ENCODE measurements at places on chromosomes 16 and 17. TPM values are rescaled to one million over a fixed set of nuclear protein-coding genes. Genes with fewer than 3 reads are reported as not detected.

TPSD1 gene
- total RNA-seq, result not detected

PITPNC1 gene
- 12.5 TPM for total RNA-seq

GRAPL gene
- 1.7 TPM for total RNA-seq

TBC1D3I gene
- 0.38 TPM for total RNA-seq

- no peak for DNase-seq
Measured at GRCh38 chr16:61823326-61823725, 212.9 kb downstream of the CDH8 start.

DNA sequence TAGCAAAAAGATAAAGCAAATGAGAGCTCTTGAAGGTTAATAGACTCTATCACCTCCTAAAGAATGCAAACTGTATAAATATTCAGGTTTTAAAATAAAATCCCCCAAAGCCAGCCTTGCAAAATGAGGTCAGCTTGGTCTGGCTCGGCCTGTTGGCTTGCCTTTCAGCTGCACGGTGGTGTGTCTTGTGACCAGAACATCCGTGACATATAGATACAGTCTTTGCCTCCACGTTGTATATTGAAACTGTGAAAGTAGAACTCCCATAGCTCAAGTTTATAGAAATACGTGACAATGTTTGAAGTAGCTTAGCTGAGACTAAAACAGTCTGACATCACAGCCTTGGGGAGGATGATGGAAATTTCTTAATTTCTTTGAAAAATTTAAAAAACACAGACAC is 236.6 kb upstream of the MYOCD start:
- no peak for DNase-seq

GRCh38 chr16:30920891-30921290 is 2.5 kb upstream of the FBXL19 start:
- DNase-seq, result no peak

GRCh38 chr16:80463326-80463725 is 77.5 kb upstream of the DYNLRB2 start:
- no peak for DNase-seq

DNA sequence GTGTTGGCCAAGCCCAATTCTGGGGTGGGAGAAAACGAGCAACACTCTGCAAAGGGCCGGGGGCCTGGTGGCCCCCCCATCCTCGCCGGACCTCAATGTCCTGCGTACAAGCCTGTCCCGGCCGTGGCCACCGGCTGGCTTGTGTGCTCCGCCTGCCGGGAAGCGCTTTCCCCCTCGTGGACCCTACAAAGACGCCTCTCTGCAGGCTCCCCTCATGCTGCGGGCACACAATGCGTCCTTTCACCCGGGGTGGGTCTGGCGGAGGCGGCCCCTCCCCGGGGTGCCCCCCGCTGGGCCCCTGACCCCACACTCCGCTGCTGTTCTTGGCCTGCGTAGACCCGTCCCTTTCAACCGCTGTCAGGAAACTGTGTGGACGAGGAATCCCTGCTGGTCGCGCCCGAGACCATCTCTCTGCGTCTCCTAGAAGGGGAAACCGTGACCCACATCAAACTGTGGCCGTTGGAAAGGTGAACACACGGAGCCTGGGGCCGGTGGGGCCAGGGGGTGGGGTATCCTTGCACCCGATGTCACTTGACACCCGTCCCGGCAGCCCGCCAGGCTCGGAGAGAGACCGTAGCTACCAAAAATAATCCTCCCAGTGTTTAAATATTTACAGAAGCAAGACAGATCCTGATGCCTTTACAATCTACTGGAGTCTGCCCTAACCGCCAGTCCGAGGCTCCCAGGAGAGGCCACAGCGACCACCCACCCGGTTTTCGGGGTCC is 43.6 kb downstream of the TBC1D16 start:
- no peak for DNase-seq

GRCh38 chr16:85309656-85310587 is 197.7 kb upstream of the CIBAR2 start:
- no peak for DNase-seq

GRCh38 chr17:50904518-50905459 is 38.6 kb upstream of the TOB1 start:
- no peak for DNase-seq

DNA sequence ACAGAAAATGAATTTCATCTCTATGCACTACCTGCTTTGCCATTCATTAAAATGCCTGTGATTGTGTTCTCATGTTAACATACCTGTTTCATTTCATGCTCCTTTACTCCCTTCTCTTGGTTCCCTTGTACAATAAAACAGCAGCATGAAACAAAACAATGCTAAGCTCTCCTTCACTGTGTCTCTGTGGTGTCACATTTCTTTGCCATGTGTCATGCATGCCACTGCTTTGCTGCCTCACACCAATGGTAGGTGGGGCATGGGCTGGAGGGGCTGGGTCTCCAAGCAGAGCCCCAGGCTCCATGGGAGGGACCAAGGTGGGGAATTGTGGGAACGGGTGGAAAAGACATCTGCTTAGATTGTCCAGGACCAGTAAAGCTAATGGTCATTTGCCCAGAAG is 83.6 kb downstream of the RGS9 start:
- no peak for DNase-seq

GRCh38 chr16:56747486-56748045 is 17.6 kb downstream of the NUP93 start:
- no peak for DNase-seq

DNA sequence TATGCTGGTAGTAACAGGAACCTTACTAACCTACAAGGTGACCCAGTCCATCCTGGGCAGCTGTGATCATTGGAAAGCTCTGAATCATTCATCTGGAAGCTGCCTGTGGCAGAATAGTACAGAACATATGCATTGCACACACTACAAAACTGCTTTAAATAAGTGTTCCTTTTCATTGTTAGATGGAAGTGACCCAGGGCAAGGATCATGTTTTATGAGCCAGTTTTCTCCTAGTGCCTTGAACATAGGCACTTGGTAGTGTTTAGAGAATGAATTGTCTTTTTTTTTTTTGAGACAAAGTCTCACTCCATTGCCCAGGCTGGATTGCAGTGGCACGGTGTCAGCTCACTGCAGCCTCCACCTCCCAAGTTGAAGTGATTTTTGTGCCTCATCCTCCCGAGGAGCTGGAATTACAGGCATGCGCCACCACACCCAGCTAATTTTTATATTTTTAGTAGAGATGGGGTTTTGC is 55.4 kb downstream of the TENT4B start:
- DNase-seq, result no peak

- DNase-seq, result no peak
Measured at GRCh38 chr16:57735755-57736418, at the start of gene KATNB1. TSS of gene KATNB1 (plus strand) at chr16:57735770. CDS start at chr16:57737244, 1,474 bp downstream.

- no peak for DNase-seq
Measured at GRCh38 chr17:51740531-51740930, 418.0 kb downstream of the CA10 start.

- DNase-seq, result no peak
Measured at GRCh38 chr17:15513058-15513791, 45.8 kb upstream of the CDRT4 start.

DNA sequence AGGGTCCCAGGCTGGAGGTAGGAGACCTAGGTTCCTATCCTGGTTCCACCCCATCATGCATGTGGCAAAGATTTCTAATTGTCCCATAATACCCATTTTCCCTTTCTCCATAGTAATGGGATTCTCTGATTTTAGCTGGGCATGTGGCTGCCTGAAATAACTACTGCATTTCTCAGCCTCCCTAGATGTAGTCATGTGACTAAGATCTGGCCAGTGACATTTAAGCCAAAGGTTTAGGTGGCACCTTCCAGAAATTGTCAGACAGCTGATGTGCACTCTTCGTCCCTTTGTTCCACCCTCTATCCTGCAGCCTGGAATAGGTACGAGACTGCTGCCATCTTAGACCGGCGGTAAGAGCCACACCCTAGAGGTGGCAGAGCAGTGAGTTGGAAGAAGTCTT is 8.2 kb downstream of the NXPH3 start:
- peak; percentile 36 for DNase-seq

DNA sequence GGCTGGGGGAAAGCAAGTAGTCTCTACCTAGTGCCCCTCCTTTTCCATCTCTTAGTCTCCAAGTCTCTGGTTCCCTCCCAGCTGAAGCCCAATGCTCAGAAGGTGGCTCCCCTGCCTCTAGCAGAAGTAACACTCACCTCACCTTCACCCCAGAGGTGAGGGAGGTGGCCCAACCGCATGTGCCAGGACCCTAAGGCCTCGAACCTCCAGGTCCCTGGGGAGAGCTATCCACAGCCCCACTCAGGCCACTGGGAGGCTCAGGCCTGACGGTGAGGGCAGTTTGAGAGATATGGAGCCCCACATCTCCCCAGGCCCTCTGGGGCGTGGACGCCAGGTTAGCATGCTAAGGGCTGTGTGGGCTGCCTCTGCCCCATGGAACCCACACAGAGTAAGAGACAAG is 5.8 kb downstream of the CBLN1 start:
- no peak for DNase-seq

DNA sequence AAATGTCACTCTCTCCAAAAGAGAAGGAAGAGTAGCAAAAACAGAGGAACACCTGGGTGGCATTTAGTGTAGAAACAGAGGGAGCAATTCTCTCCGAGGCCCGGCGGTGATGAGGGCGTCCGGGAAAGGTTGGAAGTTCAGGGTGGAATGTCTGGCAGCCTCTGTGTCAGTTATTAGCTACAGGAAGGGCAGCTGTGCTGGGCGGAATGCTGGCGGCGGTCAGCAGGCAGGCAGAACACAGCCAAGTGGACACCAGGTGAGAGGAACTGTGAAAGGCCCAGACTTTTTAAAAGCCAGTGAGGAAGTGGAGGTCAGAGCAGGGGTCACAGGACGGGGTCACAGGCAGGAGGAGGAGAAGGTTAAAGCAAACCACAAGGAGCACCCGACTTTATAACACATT is 238.1 kb downstream of the NTN1 start:
- no peak for DNase-seq

- DNase-seq, result no peak
Measured at GRCh38 chr16:66845080-66845410, 831 bp downstream of the CA7 start.
